Stimulated activated CD4-positive, alpha-beta T cell treated with anti-CD3 and anti-CD28 coated beads, Interleukin-15, amount 100 ng/mL, for 1 hour (primary cell): ENCODE measurements at places on chromosomes 2 and 18.

DNA sequence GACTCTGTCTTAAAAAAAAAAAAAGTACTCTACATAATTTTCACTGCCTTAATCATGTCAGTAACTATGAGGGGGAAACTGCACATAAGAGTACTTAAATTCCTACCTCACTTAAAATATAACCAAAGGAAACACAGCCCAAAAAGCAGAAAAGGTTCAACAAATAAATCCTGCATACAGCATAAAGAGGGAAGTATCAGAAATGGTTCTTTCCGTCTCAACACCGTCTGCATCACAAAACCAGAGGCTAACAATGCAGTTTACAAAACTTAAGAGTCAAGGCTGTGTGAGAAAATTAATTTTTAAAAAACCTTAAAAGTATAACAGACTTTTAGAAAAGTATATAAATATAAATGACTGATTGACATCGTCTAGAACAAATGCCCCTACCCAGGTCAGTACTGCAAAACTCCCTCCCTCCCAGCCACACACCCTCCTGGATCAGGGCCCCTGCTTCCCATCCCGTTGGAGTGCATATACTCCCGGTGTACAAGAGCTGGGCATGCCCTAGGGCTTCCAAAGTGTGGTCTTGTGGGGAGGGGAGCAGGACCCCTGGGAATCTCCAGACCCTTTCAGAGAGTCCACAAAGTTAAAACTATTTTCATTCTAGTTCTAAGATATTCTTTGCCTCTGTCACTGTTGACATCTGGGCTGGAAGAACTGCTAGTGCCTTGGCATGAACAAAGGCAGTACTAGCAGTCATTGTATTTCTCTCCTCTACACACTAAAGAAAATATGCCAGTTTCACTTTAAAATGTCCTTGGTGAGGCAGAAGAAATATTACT, 67.0 kb upstream of the SERTAD2 start:
- no peak for DNase-seq

DNA sequence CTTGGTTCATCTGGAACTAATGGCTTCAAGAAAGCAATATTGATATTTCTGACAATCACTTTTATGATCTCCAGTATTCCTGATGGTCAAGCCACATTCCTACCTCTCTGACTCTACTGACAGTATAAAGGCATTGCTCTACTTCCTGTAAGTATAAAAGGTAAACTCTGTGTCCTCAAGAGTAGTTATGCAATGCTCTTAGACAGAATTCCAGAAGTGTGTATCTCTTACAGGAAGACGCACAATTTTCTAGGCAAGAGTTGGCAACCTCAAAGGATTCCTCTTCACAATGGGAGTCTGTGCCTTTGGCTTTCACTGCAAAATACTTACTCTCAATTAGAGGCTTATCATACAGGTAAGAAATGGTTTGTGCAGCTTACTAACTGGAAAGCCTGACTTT, 100.1 kb downstream of the THADA start:
- DNase-seq, result no peak

GRCh38 chr18:60053747-60054304, 154.0 kb downstream of the PMAIP1 start:
- DNase-seq, result no peak

GRCh38 chr2:31204783-31205182, 12.5 kb downstream of the CAPN14 start:
- DNase-seq, result no peak

DNA sequence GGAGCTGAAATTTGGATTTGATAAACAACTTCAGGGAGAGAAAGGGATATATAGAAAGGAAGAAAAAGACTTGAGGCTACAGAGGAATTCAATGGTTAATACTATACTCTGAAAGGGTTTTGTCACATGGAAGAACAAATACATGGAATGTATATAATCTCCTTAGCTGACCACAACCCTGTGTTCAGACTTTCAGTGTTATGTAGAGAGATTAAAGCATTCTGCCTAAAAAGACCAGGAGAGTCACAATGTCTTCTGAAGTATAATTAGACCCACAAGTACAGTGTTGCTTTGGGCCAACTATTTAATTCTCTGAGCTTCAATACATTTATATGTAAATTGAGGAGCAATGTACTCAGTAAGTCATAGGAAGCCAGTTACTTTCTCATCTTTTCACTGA, 123.8 kb upstream of the FSHR start:
- no peak for DNase-seq

- no peak for DNase-seq
Observed at GRCh38 chr2:171602352-171602751, 80.1 kb downstream of the CYBRD1 start.

DNA sequence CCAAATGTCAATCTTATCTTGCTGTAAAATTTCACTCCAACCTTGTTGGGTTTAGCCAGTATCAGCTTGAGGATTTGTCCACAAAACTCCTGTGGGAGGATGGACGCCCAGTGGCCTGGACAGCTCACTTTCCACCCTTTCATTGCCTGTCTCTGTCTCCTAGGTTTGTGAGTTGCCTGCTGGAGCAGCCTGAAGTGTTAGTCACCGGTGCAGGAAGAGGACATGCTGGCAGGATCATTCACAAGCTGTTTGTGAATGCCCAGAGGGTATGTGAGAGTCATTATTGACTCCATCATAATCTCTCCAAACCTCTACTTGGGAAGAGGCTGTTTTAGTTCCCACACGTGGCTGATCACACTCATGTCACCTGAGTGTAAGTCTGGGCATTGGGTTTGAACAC, 112.3 kb downstream of the RAB3GAP1 start:
- no peak for DNase-seq

- no peak for DNase-seq
Observed at GRCh38 chr2:162090109-162090508, 16.1 kb upstream of the DPP4 start.

DNA sequence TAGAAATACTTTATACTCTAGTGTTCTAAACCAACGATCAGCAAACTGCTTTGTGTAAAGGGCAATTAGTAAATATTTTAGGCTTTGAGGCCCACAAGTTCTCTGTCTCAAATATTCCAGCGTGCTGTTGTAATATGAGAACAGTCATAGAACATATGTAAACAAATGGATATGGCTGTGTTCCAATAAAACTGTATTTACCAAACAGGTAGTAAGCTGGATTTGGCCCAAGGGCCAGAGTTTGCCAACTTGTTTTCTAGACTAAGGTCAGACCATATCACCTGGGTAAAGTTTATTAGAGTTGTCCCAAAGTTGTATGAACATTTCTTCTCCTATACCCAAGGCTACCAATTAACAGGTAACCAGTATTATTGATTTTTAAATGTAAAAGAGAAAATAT, 303.2 kb upstream of the MC4R start:
- no peak for DNase-seq

GRCh38 chr2:15302154-15302553, 259.0 kb downstream of the NBAS start:
- no peak for DNase-seq

DNA sequence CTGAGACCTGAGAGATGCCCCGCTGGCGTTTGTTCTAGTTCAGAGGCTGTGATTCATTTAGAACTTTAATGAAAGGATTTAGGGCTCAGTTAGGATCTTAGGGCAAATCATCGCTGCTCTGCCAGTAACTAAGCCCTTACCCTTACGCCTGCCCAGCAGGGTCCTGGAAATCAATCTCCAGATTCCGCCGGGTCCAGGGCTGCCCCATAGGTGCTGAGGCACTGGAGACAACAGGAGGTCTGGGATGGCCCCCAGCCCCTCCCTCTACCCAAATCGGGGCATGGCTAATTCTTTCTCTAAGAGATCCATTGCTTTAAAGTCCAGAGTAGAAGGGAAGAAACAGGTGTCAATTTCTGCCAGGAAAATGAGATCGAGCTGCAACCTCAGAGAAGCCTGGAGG, 83.1 kb downstream of the SDC1 start:
- DNase-seq, result no peak

GRCh38 chr2:221792971-221793521, 220.9 kb upstream of the EPHA4 start:
- no peak for DNase-seq

DNA sequence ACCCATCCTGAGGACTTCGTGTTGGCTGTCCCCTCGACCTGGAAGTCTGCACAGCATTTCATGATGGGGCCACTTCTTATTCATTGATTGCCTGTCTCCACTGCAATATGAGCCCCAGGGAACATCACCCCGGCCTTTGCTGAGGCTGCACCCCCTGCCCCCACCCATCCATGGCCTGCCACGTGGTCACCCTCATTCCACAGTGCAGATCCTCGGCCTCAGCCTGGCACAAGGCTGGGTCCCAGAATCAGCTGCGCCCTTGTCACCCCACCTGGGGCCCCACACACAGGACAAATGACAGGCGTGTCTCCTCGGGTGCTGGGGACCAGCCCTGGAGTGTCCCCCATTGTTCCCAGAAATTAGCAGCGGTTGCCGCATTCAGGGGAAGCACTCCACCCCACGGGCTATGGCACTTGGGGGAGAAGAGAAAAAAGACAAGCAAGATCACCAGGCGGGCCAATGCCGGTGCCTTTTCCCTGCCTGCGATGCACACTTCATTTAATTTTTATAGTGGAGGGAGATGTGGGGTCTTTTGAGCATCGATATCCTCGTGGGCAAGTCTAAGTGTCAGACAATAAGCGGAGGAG, 157.4 kb downstream of the INHBB start:
- no peak for DNase-seq
